ENCODE measurements at places on chromosomes 7 and 10.

DNA sequence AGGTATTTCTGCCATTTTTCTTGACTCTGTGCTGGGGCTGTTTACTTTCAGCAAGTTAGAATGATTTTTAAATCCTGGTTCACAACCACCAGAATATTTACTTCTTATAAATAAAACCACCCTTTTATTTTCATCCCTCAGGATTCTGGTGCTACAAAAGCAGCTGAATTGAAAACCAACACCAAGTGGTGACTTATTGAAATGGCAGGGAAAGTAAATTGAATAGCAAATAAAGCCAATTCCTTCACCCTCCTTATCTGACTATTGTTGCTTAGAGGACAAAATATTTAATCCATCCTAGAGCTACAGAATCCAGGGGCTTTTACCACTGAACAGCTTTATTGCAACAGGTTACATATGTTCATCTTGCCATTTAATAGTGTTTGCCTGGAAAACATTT lies 828.6 kb upstream of the GHITM start:
- no peak for DNase-seq

DNA sequence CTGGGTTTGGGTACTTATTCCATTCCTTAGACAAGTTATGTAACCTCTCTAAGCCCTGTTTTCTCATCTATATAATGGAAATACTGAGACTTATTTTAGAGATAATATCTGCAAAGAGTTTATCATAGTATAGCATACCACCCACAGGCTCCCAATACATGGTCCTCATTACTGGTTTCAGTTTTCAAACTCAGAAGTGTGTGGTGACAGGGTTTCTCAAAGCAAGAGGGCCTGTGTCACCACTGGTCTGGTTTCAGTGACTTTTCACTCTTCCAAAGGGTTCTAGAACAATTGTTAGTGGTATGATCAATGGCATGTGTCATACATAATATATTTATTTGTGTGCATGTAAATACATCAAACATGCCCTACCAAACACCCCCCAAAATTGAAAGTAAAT lies 89.2 kb upstream of the BMPER start:
- DNase-seq: no peak

GRCh38 chr10:69831231-69831855 lies 29.6 kb downstream of the COL13A1 start:
- peak; percentile 46 for DNase-seq

GRCh38 chr10:83190614-83191013 lies 948.7 kb upstream of the GHITM start:
- no peak for DNase-seq

- DNase-seq: peak; percentile 60
These were observed 43.4 kb downstream of the SORBS1 start for GRCh38 chr10:95517536-95518454.

DNA sequence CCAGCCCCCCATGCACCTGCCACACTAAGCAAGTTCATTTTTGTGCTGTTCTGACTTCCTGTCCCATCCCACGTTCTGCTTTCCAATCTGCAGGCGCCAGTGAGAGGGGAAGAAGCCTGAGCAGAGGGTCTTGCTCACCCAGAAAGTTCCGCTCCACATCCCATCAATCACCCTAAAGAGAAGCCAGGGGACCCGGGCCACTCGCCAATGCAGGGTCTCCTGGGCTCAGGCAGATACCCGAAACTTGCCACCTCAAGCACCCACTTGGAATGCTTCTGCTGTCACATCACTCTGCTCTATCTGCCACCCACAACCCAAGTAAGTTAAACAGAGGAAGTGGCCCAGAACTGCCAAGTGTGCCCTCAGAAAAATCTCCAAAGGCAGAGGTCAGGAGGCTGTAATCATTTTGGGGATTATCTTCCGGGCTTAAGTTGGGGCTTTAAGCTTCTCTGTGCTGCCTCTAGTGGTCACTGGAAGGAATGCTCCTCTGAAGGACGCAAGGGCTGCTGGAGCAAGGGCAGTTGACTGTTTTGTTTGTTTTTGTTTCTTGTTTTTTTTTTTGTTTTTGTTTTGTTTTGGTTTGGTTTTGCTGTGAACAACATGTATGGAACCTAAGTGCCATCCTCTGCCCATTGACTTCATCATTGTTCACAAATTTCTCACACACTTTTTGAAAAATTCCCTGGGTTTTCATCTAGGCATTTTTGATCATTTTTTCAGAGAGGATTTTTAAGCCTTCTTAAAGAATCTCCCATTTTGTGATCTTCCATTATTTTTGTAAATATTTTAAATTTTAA lies 25.5 kb downstream of the PRR15 start:
- DNase-seq: peak; percentile 57

- DNase-seq: no peak
These were observed 138.4 kb upstream of the MDFIC start for GRCh38 chr7:114783508-114783907.

DNA sequence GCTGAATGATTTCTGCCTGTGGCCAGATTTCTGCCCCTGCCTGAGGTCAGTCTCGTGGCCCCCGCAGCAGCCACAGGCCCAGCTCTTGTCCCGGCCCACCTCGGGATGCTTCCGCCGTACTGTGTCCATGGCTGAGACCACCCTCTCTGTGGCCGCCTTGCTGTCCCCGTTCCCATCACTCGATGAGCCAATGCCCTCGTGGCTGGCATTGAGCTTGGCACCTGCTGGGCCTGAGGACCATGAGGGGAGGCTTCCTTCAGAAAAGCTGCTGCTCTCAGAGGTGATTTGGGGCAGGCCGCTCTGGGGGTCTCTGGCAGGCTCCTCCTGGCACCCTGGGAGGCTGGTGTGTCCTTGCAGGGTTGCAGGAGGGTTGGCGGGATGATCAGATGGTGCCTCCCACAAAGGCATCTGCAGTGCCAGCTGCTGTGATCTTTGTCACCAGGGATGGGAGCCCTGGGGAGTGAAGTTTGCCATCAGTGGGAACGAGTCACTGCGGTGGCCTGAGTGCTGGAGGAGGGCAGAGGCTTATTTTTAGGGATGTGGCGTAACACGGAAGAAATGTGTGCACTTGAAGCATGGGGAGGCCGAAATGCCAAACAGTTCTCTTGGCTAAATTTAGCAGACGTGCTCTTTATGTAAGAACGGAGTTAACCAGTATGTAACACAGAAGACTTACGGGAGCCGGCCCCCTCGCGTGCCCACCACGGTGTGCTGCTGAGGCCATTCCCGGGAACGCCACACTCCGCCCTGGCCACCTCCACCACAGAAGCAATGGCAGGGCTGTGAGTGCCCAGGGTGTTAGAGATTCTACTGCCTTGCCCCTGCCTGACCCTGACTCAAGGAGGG lies 47.7 kb downstream of the VIPR2 start:
- DNase-seq: no peak

GRCh38 chr10:125411724-125412123 lies 251.4 kb upstream of the CTBP2 start:
- DNase-seq: peak; percentile 92

DNA sequence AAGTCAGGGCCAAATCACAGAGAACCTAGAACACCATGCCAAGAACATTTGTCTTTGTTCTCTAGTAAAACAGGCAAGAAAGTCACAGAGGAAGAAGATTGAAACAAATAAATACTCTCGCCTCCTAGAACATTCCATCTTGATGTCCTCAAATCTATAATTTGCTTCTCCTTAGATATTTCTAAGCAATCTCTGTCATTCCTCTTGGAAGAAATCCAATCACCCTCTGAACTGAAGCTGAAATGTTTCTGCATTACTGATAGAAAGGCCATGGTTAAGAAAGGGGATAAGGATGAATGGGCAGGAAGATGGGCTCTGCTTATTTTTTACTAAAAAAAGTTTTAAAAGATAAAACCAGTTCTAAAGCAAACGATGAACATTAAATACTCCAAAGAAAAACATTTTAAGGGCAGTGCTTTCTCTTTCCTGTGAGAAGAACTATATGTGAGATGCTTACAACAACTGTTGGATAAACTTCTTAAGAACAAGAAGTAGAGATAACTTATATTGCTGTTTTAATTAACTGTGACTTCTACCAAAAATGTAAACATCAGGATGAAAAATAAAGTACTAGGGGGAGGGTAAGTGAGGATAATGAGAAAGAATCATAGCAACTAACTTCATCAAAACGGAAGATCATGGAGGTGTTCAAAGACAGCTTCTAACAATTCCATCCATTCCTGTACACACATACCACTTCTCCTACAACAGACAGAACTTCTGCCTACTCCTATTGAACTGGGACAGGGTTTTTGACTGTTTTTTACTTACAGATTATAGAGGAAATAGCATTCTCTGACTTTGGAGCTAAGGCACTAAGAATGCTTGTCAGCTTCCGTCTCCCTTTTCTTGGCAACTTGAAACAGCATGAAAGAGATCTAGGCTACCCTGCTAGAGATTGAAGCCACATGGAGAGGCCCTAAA lies 153.0 kb upstream of the LRRTM3 start:
- DNase-seq: peak; percentile 58

DNA sequence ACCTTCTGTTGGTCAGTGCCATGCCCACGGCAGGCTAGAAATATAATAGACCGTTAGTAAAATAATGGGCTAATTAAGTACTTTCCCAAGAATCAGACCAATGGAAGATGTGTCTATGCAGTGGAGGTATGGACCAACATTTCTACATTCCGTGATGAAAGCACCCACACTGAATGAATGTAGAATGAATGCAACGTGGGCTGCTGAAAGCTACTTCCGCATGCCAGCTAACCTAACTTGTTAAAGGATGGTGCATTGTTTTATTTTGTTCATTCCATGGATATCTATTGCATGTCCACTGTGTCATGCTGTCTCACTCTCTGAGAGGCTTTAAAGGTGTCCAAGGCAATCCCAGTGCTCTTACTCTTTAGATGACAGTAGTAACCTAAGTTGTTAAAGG lies 112.9 kb upstream of the CAV2 start:
- no peak for DNase-seq

DNA sequence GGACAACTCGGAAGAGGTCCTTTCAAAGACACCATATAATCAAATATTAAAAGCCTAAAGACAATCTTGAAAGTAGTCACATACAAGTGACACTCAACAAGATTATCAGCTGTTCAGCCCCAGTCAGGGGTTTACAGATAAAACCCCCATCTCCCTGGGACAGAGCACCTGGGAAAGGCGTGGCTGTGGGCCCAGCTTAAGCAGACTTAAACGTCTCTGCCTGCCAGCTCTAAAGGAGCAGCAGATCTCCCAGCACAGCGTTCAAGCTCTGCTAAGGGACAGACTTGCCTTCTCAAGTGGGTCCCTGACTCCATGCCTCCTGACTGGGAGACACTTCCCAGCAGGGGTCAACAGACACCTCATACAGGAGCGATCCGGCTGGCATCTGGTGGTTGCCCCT lies 18.0 kb downstream of the CDCA7L start:
- no peak for DNase-seq

DNA sequence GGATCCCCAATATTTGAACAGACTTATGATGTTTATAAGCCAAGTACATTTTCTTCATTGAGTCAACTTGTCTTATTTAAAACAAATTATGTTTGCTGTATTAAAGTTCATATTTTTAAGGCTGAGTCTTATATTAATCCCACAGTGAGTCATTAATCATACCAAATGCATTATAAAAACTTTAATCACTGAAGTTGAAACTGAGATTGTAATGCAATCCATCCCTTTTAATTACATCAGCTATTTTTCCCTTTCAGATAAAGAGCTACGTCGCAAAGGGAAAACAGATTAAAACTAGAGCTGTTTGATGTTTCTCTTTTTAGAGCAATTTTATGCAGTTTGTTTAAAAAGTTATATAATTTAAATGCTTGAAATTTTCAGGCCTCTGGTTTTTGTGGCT lies 183.0 kb downstream of the ARID5B start:
- DNase-seq: peak; percentile 66

DNA sequence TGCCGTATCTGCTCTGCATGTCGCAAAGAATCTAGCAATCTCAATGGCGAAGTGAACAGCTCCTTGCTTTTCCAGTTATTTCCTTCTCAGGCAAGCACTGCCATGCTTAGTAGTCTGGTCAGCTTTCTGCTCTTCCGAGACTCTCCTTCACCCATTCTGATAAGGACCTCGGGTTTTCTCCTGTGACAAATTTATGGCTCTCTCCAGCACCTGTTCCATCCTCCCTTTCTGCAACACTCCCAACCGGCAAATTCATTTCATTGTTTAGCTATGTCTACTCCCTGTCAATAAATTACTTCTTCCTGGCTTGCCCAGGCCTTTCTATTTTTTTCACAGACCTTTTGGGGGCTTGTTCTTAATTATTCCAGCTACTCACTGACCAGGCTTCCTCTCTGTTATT lies 252.6 kb downstream of the SORCS3 start:
- no peak for DNase-seq

DNA sequence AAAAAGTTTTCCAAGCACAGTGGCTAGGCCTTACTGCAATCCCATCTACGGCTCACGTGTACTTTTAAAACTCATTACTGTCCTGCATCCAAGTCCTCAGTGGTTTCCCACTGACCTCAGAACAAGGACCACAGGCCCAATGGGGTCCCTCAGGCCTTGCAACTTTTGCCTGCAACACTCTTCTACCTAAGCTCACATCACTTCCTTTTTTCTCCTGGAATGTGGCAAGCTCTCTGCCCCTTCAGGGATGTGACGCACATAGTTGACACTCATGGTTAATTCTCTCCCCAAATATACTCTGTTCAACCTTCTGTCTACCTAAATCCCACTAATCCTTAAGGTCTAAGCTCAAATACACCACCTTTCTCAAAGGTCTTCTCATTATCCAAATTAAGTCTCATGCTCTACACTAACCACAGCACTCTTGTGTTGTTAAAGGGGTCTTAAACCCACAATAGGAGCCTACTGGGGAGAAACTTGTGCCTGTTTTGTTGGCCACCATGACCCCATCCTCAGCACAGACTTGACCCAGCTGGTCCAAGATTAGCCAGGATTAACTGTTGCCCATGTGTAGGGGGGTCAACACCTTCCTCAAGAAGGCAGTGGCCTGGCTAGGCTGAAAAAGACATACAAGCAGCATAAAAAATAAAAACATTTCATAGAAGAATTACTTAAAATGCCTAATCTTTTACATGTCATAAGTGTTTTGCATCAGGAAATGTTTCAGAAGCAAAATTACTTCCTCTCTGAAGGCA lies 15.2 kb downstream of the HNRNPF start:
- DNase-seq: no peak

- no peak for DNase-seq
These were observed 22.1 kb upstream of the OPN4 start for GRCh38 chr10:86632009-86632800.

DNA sequence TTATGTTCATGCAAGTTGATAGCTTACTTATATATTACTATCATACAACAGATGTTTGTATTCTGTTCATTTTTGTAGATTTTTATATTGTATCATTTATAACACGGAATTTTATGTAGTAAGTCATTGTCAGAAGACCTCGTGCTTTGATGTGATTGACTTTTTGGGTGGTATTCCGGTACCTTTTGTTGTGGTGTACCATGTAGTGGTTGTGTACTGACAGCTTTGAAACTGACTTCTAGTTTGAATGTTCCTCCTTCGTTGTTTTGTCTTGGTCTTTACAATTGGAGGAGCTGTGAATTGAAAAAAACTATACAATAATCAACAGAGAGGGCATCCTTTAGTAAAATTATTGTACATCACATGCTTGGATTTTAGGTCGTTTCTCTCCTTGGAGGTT lies 61.5 kb downstream of the WAC start:
- DNase-seq: no peak

GRCh38 chr10:113061557-113061956 lies 111.5 kb downstream of the TCF7L2 start:
- DNase-seq: no peak

GRCh38 chr7:139683137-139683921 lies 94.5 kb downstream of the HIPK2 start:
- peak; percentile 28 for DNase-seq
